ENCODE measurements at places on chromosomes 6 and 20.

DNA sequence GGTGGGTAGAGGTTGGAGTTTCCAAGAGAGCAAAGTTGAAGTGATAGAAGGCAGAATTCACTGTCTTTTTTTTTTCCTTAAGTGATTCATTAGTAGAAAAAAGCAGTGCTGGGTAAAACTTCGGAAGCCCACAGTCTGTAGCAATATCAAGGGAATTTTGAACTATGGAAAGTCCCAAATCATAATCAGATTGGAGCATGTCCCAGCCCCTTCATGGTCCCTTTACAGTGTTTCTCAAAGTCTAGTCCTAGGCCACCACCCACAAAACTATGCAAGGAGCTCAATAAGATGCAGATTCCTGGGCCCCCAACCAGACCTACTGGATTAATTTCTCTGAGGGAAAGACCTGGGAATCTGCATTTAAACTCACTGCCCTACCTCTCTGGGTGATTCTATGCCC is 22.6 kb downstream of the NEDD9 start:
- no peak for DNase-seq

GRCh38 chr20:24034820-24035219 is 46.2 kb upstream of the GGTLC1 start:
- DNase-seq = no peak

DNA sequence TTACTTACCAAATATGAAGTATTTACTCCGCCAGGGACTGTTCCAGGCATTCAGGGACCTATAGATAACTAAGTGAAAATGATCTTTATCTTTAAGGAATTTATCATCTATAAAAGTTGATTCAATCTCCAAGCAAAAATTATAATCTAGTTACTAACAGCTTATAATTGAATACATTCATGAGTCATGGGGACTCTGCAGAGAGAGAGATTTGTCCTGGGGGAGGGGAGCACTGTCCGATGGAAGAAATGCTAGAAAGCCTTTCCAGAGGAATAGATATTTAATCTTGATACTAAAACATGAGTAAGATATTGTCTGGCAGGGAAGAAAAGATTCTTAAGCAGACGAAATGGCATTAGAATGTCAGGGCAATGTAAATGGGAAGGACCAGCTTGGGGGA is 139.3 kb downstream of the CD164 start:
- no peak for DNase-seq

GRCh38 chr20:59214073-59214472 is 50.5 kb downstream of the ZNF831 start:
- DNase-seq = no peak

GRCh38 chr6:139406577-139407343 is 32.3 kb upstream of the CITED2 start:
- no peak for DNase-seq

GRCh38 chr6:41518118-41518517 is 28.1 kb upstream of the FOXP4 start:
- no peak for DNase-seq

DNA sequence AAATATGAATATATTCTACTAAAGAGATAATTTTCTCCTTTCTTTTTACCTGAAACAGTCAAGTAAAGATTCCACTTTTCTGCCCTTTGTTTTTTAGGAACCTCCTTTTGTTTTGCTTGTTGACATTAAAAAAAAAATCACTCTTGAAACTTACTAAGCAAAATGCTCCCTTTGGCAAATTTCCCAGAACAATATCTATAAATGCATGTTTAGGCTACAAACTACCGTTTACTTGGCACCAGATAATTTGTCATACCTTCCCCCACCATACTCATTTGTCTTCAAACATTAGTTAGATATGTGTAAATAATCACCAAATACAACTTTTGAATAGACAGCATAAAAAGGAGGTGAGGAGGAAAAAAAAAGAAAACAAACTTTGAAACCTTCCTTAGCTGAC is 604.7 kb downstream of the RFPL4B start:
- DNase-seq = no peak

- no peak for DNase-seq
Observed at GRCh38 chr6:25193460-25194171, 85.6 kb upstream of the CARMIL1 start.

GRCh38 chr20:58555078-58555765 is 40.0 kb upstream of the APCDD1L start:
- no peak for DNase-seq

- no peak for DNase-seq
Observed at GRCh38 chr6:25553502-25553901, 98.5 kb upstream of the SCGN start.

- no peak for DNase-seq
Observed at GRCh38 chr6:39077882-39078594, 29.5 kb downstream of the GLP1R start.

DNA sequence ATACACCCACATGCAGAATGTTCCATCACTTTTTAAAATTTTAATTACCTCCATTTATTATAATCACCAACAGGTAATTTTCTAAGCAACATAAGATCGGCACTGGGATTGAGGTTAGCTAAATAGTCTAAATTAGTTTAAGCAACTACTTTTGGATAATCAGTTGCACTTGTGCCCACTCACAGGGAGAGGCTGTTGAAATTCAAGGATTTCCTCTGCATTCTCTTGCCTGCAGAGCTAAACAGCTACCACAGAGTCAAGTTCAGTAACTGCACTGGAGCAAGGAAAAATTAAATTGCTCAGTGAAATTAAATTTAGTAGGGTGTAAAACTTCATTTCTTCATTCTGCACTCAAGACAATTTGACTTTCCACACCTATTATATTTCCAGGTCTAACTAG is 120.7 kb upstream of the CCDC28A start:
- no peak for DNase-seq

- DNase-seq = no peak
Observed at GRCh38 chr6:56036916-56037600, 161.7 kb upstream of the BMP5 start.

GRCh38 chr6:169274781-169275180 is 21.1 kb upstream of the THBS2 start:
- DNase-seq = no peak

DNA sequence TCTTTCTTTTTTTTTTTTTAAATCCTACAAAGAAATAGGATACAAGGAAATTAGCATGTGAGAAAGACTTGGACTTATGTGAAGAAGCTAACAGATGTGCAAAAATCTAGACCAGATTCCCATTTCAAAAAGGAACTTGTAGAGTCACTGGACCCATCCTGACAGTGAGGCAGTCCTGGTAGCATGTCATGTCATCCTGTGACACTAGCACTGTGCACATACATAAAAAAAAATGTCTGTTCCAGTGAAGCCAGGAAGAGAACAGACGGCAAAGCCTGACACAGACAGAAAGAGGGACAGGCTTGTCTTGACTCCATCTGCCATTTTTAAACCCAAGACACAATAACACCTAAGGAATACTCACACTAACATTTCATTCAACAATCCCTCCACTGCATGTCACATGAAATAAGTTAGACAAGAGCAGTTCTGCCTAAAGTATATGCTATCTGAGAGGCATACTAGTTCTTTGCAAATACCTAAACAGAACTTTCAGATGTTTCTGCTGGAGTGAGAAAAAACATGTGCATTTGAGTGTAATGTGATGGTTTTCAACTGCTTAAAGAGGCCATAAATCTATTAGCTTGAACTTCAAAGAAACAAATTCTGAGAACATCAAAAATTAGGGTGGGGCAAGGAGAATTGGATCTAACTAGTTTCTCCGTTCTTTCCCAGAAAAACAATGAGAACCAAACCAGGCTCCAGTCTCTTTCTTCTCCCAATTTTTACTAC is 159.6 kb downstream of the BACH2 start:
- no peak for DNase-seq

DNA sequence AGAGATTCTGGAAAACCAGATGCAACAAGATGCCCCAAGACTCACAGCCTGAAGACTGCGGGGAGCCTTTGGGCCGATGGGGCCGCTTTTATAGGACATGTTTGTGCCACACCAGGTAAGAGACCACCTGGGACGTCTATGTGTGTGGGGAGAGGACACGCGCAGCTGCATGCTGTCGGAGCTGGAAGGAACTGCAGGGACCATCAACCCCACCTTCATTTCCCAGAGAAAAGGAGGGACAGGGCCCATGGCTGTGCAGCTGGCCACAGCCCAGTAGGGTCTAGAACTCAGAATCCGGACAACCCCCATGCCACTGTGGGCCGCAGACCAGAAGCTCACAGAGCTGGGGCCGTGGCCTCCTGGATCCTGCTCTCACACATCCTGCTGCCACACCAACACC is 100.3 kb upstream of the MPC1 start:
- no peak for DNase-seq

DNA sequence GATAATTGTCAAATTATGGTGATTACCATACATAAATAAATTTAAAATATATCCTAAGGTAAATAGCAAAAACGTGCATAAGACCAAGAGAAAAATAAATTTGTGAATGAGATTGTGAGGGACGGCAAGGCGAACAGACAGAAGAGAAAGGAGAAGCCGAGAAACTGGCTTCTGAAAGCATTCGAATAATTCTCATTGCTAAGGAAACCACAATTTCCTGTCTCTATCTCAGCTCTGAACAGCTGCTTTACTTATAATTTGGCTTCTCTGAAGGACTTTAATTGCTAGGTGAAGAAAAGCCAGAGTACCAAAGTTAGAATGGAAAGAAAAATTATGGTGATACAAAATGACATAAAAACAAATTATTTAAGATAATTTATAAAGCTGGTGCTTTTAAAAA is 79.0 kb upstream of the RGS17 start:
- DNase-seq = no peak

DNA sequence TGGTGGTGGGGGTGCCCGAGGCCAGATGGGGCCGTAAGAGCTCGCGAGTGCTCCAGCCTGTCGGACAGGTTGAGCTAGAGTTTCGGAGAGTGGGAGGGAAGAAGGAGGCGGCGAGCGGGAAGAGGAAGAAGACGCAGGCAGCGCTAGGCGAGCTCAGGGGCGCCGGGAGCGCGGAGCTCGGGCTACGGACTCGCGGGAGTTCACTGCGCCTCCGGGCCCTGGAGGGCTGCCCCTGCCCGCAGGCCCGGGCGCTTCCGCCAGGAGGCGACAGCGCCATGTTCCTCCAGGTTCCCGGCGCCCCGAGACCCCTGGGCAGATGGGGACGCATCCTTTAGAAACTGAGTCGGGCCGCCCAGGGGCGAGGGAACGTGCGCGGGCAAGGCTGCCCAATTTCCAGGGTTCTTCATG is 984 bp downstream of the TFAP2C start:
- DNase-seq = no peak

DNA sequence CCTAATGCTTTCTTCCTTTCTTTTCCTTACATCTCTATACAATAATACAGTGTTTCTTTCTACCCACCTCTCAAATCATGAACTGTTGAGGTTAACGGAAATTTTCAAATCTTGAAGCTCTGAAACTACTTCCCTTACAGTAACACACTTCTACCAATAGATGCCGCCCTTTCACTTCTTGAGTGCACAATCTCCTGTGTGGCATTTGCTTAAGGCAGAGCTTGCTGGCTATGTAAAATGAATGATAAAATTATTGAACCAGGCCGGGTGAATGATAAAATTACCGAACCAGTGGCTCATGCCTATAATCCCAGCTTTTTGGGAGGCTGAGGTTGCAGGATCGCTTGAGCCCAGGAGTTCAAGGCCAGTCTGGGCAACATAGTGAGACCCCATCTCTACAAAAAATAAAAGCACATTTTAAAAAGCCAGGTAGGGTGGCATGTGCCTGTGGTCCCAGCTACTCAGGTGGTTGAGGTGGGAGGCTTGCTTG is 56.8 kb downstream of the KCNS1 start:
- no peak for DNase-seq

DNA sequence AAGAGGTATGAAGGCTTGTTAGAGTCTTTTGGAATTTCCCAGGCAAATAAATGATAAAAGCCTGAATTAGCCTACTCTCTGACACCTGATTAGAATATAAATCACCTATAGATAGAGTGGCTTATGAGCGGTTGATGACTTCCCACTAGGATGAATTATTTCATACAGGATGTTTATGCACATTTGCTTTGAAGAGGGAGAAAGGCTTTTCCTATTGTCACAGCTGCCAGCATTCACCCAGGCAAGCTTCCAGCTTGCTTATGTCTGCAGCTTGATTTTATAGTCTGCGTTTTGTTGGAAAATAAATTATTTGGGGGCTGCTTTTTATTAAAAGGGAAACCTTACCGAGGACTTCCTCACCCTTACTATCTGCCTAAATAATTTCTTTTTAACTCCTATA is 51.3 kb upstream of the EIF2S2 start:
- no peak for DNase-seq

GRCh38 chr6:169932491-169932890 is 181.1 kb downstream of the ERMARD start:
- DNase-seq = no peak

DNA sequence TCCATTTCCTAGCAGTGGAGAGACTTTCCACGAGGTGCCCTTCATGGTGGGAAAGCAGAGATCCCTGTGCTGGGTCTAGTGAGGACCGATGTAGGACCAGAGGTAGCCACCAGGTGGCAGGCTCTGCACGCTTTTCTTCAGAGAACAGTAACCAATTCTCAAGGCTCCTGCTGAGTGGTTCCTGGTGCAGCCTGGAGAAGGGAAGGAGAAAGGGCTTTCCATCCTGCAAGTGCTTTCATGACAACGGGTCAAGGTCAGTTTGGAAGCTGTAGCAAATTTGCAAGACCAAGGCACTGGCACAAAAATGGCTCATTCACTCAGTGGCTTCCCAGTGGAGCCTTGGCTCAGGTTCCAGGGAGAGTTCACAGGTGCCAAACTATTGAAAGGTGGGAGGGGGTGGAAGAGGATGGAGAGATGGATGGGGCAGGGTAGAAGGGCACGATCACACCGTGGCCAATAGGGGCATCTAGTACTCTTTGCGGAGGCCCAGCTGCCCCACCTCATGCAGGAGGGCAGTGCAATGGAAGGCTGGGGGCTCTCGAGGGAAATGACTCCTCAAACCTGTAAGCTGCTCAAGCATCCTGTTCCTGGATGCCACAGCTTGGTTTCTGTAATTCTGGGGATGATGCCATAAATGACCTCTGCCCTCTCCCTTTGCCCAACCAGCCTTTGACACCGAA is 25.5 kb upstream of the KCNK16 start:
- peak; percentile 11 for DNase-seq

DNA sequence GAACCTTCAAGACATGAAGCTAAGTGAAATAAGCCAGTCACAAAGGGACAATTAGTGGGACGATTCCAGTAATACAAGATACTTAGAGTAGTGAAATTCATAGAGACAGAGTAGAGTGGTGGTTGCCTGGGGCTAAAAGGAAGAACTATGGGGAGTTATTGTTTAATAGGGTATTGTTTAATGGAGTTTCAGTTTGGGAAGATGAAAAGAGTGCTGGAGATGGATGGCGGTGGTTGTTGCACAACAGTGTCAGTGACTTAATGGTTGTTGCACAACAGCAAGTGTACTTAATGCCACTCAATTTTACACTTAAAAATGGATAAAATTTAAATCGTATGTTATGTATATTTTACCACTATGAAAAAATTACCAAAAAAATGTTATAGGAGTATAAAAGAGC is 209.7 kb upstream of the TENT5A start:
- DNase-seq = no peak

DNA sequence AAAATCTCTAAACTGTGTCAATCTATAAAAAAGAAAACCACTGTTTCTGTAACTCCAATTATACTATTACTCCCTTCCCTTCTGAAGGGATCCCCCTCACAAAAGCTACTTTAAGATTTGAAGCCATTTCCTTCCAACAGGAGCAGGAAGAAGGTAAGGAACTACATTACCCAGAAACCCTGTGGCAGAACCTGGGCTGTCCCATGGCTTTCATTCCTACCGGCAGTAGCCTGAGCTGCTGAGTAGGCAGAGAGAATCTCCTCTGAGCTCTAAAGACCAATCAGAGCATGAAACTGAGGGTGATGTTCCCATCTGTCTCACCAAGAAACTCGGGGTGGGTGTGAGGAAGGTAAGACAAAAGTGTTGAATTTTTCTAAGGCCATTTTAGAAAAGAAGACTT is 108.0 kb upstream of the LRFN2 start:
- DNase-seq = no peak

GRCh38 chr6:64505312-64505711 is 869.7 kb downstream of the PHF3 start:
- DNase-seq = no peak
